Activated T-cell treated with anti-CD3 and anti-CD28 coated beads, Interleukin-2, amount 50 U/mL, for 4 hours (primary cell): ENCODE measurements at places on chromosomes 12 and 14. TPM values are rescaled to one million over a fixed set of nuclear protein-coding genes. Genes with fewer than 3 reads are reported as not detected.
A peak's percentile ranks its signal among the peaks of the same experiment; 100 is the strongest.

Gene KLRG1
- 7.6 TPM for total RNA-seq

Gene SRRM4
- total RNA-seq = not detected

- DNase-seq = no peak
These were observed 30.5 kb upstream of the CSRP2 start for GRCh38 chr12:76909290-76909689.

GRCh38 chr14:28673056-28673455 is 93.5 kb upstream of the FOXG1 start:
- DNase-seq = no peak

DNA sequence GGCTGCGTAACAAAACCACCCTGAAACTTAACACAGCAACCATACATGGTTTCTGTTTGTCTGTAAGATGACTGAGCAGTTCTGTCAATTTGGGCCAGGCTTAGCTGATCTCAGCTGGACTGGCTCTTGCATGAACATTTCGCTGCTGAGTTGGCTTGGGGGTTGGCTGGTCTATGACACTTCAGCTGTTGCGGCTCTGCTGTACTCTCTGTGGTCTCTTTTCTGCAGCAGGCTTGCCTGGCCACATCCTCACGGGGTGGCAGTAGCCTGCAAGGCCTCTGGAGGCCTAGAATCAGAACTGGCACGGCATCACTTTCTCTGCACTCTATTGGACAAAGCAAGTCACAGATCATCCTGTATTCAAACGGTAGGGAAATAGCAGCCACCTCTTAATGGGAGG is 216.2 kb downstream of the BCL11B start:
- no peak for DNase-seq

- no peak for DNase-seq
These were observed 48.2 kb upstream of the LRFN5 start for GRCh38 chr14:41558490-41558889.

DNA sequence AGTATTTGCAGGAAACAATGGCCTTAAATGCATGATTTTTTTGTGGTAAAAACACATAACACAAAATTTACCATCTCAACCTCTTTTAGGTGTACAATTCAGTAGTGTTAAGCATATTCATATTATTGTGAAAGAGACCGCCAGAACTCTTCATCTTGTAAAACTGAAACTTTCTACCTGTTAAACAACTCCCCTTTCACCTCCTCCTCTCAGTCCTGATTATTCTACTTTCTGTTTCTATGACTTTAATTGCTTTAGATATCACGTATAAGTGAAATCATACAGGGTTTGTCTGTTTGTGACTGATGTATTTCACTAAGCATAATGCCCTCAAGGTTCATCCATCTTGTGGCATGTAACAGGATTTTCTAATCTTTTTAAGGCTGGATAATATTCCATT is 353.4 kb downstream of the ADAMTS20 start:
- DNase-seq = no peak

- no peak for DNase-seq
These were observed 72.8 kb upstream of the IFNG-AS1 start for GRCh38 chr12:67916266-67916970.

DNA sequence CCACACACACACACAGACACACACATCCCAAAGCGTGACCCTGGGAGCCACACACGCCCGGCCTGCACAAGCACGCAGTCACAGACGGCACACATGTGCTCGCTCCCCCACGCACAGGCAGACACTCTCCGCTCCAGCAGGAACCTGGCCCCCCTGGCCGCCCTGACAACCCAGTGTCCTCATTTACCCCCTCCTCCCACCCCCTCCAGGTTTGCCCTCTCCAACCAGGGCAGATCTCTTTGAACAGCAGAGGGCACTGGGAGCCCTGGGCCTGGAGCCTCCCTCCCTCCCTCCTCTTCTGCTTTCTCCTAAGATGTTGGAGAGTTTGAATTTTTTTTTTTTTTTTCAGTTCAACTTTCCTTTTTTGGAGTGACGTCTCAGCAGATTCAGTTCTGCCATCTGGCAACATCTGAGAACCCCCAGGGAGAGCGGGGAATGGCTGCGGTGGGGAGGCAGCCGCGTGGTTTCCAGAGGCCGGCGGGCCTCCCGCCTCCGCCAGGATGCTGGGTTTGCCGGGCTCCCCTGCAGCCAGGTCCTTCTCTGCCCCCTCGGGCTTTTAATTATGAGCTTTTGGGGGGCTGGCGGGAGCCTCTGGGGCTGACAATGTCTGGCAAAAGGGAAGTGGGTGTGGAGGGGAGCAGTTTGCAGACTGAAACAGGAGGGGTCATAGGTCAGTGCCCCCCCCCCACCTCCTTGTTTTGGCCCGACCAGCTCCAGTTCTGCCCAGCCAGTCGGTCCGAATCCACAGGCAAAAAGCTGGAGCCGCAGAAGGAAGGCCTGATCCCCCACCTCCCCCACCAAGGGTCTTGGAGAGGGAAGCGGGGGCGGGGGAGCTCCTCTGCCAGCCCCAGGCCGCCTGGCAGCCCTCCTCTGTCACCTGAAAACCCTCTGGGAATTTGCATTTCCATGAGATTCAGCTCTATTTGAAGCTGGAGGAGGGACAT is 1.3 kb upstream of the NCOR2 start:
- DNase-seq = no peak

DNA sequence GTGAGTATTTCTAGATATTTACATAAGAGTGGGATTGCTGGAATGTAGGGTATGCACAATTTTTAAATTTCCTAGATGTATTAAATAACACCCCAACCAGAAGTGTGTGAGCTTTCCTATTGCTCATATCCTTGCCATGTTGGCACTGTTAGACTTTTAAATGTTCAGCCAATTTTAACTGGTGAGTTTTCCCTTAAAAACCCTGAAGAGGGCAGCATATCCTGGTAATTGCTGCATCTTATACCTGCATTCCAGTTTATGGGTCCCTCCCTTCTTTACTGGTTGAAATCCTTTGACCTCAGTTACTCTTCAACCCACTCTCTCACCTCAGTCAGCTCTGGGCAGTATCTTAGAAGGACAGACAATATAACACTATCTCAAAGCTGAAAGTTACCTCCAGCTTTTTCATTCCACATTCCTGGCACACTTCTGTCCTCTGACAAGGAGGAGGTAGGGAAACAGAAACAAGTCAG is 270.6 kb downstream of the PAWR start:
- no peak for DNase-seq

DNA sequence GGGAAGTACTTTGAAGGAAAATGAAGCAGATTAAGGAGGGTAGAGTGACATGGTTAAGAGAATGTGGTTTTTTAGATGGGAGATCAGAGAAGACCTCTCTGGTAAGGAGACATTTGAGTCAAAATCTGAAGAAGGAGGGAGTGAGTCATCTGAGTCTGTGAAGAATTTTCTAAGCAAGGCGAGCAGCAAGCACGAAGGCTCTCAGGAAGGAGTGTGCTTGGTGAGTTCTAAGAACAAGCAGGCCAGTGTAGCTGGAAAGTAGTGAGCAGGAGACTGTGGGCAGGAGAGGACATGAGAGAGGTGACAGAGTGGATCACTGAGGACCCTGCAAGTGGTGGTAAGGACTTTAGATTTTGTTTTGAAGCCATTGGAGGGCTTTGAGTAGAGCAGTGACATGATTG is 76.3 kb upstream of the FUT8 start:
- DNase-seq = peak; percentile 16

DNA sequence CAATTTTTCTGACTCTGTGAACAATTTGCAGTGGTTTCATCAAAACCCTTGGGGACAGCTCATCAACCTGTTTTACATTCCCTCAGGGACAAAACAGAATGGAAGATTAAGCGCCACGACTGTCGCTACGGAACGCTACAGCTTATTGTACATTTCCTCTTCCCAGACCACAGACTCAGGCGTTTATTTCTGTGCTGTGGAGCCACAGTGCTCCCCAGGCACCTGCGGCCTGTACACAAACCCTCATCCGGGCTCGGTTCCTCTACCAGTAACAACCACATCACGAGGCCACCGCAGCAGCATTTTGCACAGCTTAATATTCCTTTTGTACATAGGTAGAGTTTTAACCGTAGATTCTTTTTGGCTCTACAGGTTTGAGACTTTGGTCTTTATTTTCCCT is 397.4 kb upstream of the OR4E1 start:
- DNase-seq = peak; percentile 14

GRCh38 chr12:52057638-52058576 is 6.7 kb downstream of the NR4A1 start:
- DNase-seq = no peak
